ENCODE measurements at places on chromosomes 7 and 10.

DNA sequence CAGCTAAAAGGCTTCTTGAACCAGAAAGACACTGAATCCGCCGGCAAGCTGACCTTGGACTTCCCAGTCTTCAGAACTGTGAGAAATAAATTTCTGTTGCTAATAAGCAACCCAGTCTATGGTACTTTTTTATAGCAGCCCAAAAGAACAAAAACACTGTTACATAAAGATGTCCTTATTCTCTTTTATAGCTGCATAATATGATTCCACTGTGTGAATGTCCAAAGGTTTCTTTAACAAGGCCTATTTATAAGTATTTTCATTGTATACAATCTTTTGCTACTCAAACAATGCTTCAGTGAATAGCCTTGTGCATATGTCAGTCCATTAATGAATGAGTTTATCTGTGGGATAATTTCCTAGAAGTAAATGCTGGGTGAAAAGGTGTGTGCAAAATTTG is 190.8 kb upstream of the INHBA start:
- DNase-seq, result no peak

- DNase-seq, result no peak
Measured at GRCh38 chr7:149295481-149295850, 33.5 kb downstream of the ZNF783 start.

GRCh38 chr10:8591640-8592039 is 537.2 kb downstream of the GATA3 start:
- no peak for DNase-seq

- DNase-seq, result no peak
Measured at GRCh38 chr10:112526139-112526538, 79.1 kb downstream of the VTI1A start.

DNA sequence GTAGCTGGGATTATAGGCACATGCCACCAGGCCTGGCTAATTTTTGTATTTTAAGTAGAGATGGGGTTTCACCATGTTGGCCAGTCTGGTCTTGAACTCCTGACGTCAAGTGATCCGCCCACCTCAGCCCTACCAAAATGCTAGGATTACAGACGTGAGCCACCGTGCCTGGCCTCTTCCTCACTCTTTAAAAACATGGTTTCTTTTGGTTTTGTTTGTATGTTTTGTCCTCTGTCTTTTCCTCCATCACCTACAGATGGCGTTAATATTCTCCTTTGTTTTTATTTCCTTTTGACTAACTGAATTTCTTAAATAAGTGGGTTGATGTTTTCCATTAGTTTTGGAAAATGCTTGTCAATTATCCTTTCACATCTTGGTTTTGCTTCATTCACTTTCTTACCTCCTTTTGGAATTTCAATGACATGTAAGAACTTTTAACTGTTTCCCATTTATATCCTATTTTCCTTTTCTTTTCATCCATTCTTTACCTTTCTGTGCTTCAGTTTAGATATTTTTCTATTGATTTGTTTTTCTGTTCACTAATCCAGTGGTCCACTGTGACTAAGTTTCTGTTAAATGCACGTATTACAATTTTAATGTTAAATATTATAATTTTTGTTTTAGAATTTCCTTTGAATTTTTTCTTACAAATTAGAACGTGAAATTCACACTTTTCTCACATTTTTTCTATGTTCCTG is 104.1 kb downstream of the ZNF467 start:
- DNase-seq, result peak; percentile 32

DNA sequence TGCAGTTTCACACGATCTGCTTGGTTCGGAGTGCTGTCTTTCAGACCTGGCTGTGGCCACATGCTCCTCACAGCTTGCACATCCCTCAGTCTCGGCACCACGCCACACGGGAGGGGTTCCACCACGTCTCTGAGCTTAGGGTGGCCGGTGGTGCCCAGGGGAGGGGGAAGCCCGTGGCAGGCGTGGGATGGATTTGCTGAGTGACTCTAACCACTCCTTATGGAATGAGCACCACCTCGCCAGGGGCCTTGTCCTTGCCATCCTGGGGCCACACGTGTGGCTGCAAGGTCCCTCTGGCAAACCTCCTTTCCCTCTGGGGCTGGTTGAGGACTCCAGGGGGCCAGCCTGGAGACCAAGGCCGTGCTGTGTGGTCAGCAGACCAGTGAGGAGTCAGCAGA is 29.1 kb upstream of the FAM20C start:
- DNase-seq, result no peak

DNA sequence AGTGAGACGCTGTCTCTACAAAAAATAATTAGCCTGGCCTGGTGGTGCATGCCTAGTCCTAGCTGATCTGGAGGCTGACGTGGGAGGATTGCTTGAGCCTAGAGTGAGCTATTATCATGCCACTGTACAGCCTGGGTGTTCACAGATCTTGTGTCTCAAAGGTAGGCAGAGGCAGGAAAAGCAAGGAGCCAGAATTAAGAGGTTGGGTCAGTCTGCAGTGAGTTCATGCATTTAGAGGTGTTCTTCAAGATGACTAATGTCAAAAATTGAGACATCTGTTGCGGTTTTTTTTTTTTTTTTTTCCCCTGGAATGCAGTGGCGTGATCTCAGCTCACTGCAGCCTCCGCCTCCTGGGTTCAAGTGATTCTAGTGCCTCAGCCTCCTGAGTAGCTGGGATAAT is 5.4 kb downstream of the PPIA start:
- no peak for DNase-seq
